ENCODE measurements at places on chromosomes 3 and 15.

DNA sequence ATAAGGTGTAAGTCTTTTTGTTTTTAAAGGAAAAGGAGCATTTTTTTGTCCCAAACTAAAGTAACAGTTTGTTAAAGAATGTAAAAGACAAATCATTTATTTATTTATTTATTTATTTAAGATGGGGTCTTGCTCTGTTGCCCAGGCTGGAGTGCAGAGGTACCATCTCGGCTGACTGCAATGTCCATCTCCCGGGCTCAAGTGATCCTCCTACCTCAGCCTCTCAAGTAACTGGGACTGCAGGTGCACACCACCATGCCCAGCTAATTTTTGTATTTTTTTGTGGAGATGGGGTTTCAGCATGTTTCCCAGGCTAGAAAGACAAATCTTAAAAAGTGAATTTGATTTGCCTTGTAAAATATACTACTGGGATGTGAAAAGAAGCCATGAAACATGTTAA, 86.3 kb upstream of the PLXND1 start:
- no peak for DNase-seq

- DNase-seq, result no peak
Measured at GRCh38 chr3:10816019-10816862, at the start of gene SLC6A11. TSS of gene SLC6A11 (plus strand) at chr3:10816228. CDS start at chr3:10816266, 38 bp downstream.

- DNase-seq, result no peak
Measured at GRCh38 chr3:150349314-150350097, 58.6 kb upstream of the TSC22D2 start.

DNA sequence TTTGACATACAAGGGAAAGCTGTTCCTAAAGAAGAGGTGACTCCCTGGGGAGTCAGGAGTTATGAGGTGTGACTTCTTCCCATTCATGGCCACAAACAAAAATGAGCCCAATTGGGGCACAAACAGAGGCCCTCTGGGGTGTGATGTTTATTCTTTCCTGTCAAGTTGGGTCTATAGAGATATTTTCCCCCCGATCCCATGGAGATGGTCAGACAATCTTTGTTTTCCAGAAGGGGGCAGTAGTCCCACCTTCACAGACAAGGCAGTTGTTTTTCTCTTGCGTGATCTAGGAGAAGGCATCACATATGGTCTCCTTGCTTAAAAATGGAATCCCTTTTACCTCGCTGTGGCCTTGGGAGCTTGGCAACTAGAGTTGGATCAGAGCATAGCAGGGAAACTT, 110.3 kb downstream of the MFSD1 start:
- no peak for DNase-seq

GRCh38 chr15:80778964-80779657, at the start of gene CEMIP:
TSS of gene CEMIP (plus strand) at chr15:80779370. CDS start at chr15:80873880, 94,510 bp downstream.
- no peak for DNase-seq

DNA sequence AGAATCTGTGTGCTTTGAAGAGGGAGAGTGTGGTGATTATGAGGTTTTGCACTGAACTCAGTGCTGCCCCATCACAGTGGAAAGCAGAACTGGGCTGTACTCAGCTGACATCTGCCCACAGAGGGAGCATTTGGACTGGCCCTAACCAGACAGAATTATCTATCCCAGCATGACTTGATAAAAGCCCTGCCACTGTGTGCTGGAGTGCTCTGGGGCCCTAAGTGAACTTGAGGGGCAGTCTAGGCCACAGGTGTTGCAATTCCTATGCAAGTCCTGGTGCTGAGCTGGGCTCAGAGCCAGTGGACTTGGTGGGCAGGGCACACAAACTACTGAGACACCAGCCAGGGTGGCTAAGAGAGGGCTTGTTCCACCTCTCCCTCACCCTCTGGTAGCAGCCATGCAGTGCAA, 269.2 kb upstream of the CTNNB1 start:
- DNase-seq, result no peak

DNA sequence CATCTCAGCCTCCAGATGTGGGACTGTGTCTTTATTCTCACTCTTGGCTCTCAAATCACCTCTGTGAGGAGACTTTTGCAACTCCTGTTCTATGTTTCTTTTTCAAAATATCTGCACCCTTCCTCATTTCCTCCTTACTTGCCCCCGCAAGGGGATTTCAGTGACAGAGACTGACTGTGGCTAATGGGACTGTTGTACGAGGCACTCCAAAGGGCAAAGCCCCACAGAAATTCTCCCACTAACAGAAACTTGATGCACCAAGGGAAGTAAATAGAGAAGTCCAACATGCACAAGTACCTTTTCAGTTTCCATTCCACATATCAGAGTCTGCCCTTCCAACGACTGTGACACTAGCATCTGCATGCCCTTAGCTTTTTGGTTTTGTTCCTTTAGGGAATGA, 69.7 kb downstream of the LRRK1 start:
- DNase-seq, result no peak

GRCh38 chr3:118772547-118773011, 262.1 kb downstream of the IGSF11 start:
- DNase-seq, result no peak

DNA sequence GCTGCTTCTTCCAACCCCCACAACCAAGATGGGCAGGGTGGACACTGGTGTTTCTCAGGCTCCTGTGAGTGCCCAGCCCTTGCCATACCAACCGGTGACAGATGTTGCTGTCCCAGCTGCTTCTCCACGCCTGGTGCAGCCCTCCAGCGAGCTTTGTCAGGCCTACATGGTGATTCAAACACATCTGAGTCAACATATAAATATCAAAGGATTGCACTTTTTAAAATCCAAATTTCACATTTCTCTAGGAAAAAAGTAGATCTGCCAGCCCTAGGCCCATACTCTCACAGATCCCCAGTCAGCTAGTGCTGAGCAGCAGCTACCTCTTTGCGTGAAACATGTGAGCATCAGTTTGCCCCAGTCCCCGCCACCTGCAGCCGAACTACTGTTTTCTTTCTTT, 52.7 kb downstream of the RPN1 start:
- no peak for DNase-seq

GRCh38 chr3:25445731-25446130, 17.7 kb downstream of the RARB start:
- DNase-seq, result no peak

DNA sequence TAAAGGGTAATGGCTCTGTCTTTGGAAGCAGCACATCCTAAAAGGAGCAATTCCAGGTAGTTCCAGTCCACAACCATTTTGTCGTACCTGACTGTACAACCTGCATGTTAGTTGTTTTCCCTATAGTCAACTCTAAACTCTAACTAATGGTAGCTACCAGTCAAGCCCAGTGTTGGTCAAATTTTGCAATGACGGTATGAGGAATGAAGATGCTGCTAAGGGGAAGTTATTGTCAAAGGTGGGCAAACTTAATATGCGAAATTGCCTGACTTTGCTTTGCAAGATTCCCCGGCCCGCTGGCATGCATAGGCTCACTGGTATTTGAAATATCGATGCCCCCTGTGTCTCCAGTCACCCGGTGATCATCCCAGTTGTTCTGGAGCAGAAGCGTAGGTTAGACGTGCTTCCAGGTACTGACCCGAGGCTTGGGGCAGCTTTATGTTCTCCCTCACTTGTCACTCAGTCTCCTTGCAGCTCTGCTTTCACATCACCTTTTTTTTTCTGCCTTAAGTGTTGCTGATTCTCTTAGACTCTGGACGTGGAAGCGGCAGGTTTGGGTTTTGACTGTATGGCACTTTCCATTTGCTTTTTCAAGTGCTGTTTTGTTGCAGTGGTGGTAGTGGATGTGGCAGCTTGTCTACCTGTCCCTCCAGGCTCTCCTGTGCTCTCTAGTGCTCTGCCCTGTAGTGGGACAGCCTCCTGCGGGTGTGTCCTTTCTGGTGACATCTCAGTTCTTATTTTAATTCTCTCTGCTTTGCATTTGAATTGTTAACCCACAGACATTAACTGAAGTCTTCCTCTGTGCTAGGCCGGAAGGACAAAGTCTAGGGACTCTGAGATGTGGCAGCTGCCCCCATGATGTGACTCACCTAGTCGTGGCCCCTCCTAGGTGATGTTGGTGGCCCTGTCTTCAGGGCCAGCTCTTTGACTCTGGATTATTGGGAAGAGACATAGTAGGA, 95.8 kb upstream of the UMPS start:
- DNase-seq, result no peak

DNA sequence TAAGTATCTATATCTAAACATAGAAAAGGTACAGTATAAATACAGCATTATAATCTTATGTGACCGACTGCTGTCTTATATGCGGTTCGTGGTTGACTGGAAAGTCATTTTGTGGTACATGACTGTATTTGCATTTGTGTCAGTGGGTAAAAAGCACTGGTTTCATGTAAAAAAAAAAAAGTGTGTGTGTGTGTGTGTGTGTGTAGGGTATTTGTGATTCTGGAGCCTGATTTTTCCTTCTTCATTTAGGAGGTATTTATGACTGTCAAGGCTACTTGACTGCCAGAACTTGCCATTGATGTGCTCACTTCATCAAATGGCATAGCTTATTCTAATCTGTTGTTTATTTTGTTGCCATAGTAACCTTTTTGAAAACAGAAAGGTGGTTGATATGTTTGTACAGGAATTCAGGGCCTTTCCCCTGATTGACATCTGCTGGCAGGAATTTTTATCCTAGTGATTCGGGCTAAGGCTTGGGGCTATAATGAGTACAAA, 63.2 kb downstream of the AKAP13 start:
- DNase-seq, result peak; percentile 33

DNA sequence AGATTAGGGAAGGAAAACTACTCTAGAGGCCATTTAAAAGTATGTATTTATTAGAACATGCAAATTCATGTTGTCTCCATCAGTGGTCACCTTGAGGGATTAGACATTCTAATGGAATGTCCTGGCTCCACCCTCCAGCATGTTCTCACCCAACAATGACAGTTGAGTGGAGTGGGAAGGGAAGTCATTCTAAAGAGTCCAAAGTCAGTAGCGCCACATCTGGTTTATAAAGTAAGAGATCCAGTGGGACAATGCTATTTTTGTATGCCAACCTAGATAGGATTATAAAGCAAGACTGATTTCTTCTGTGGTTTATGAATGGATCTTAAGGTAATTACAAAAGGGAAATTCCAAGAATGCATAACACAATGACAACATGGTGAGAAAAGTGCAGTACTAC, 33.3 kb downstream of the SLC24A1 start:
- no peak for DNase-seq

GRCh38 chr3:19967812-19968211, 20.9 kb downstream of the RAB5A start:
- no peak for DNase-seq

DNA sequence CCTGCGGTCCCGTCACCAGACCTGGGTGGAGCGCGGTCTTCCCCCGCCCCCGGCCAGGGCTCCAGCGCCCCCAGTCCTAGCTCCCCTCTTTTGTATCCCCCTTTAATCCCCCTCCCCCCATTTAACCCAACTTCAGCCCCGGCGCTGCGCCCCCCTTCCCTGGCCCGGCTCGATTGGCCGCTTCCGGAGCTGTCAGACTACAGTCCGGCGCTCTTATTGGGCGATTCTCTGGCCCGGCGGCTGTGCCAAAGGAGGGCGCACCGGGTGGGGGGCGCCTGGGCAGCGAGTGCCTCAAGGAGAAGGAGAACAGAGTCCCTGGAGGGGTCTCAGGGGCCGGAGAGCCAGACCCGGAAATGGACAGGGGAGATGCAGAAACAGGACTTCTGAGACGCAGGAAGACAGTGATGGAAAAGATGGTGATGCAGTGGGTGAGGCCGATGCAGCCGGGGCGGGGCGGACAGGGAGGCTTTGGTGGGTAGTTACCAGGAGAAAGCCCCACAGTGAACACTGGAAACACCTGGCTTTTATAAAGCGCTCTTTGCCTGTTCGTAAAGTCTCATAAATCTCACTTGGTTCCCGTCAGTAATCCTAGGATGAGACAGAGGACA, 1.2 kb upstream of the ADCY5 start:
- DNase-seq, result no peak

- no peak for DNase-seq
Measured at GRCh38 chr15:94259863-94260262, 28.5 kb downstream of the MCTP2 start.

GRCh38 chr3:149462581-149463011, 11.9 kb upstream of the TM4SF4 start:
- no peak for DNase-seq

DNA sequence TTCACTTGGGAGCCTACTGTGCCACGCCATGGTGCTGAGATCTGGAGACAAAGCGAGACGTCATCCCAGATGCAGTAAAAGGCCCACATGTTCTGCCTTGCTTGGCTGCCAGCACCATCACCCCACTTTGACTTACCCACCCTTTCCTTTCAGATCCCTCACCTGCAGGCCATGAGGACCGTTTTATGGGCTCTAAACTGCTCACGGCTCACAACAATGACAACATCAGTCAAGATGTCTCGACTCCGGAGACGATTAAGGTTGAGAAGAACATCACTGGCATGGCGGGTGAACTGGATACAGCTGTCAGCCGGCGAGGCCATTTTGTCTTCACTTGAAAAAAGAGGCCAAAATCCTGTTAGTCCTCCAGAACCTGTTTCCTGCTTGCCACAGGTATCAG, 11.9 kb downstream of the BCL6 start:
- DNase-seq, result no peak

DNA sequence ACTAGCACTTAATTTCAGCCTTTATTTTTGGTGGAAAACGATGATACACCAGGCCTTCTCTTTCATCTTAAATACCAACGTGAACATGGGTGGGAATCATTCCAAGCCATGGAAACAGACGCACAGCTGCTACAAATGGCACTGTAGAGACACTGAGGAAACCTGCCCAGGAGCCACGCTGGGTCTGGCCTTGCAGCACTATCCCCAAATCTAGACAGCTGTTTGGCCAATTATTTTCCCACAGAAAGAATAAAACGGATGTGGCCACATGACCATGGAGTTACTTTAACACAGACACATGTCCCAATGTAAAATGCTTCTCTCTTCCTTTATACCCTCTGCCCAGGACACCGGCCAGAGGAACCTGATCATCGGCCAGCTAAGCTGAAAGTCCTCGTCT, 83.6 kb upstream of the OCA2 start:
- DNase-seq, result no peak

GRCh38 chr15:30992249-30992864, 929 bp upstream of the MTMR10 start:
- no peak for DNase-seq

- DNase-seq, result no peak
Measured at GRCh38 chr15:89430530-89431341, 65.6 kb downstream of the RHCG start.

DNA sequence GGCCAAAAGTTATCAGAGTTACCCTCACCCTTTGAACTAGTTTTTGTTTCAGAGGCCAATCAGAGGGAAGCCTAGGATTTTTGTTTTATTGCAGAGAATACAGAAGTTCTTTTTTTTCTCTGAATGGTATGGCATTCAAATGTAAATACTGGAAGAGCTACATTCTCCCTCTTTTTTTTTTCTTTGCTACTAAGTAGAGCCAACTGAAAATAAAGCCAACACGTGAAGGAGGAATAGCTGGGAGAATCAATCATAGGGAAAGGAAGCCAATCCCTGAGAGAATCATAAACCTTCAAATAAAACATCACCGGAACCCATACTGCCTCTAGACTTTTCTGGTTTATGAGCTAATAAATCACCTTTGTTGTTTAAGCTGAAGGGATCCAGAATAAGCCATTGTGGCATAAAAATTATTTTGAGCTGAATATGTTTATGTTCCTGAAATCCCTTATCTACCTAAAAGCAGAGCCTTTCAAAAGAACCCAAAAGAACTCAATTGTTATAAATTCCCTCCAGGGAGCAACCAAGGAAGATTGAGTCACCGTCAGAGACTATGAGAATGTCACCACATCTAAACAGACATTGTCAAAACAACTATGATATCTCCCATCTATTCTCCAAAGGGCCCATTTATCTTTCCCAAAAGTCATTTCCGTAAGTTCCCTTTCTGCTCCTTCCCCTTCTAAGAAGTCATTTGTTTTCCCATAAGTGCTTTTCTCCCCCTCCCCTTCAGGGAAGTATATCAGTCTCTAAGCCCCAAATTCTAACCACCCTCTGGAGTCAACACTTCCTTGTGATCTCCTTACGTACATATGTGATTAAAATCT, 3.8 kb upstream of the ZNF280D start:
- no peak for DNase-seq
